Activated T-cell treated with anti-CD3 and anti-CD28 coated beads, Interleukin-2, amount 50 U/mL, for 72 hours (primary cell): ENCODE measurements at places on chromosomes 11 and 22. TPM values are rescaled to one million over a fixed set of nuclear protein-coding genes. Genes with fewer than 3 reads are reported as not detected.
A peak's percentile ranks its signal among the peaks of the same experiment; 100 is the strongest.

- no peak for DNase-seq
Observed at GRCh38 chr22:29670626-29671025, 49.2 kb upstream of the CABP7 start.

- no peak for DNase-seq
Observed at GRCh38 chr11:92332986-92333385, 108.4 kb downstream of the FAT3 start.

DNA sequence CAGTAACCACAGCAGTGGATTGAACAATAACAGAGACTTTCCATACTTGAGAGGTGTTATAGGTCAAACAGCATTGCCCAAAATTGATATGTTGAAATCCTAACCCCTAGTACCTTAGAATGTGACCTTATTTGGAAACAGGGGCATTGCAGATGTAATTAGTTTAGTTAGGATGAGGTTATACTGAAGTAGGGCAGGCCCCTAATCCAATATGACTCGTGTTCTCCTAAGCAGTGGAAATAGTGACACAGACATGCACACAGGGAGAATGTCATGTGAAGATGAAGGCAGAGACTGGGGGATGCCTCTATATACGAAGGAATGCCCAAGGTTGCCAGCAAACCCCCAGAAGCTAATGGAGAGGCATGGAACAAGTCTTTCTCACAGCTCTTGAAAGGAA is 270.5 kb downstream of the TENM4 start:
- DNase-seq, result no peak

GRCh38 chr11:72744474-72744873 is 7.7 kb downstream of the ARAP1 start:
- no peak for DNase-seq

GRCh38 chr22:24503843-24504338 is 8.8 kb downstream of the UPB1 start:
- no peak for DNase-seq

DNA sequence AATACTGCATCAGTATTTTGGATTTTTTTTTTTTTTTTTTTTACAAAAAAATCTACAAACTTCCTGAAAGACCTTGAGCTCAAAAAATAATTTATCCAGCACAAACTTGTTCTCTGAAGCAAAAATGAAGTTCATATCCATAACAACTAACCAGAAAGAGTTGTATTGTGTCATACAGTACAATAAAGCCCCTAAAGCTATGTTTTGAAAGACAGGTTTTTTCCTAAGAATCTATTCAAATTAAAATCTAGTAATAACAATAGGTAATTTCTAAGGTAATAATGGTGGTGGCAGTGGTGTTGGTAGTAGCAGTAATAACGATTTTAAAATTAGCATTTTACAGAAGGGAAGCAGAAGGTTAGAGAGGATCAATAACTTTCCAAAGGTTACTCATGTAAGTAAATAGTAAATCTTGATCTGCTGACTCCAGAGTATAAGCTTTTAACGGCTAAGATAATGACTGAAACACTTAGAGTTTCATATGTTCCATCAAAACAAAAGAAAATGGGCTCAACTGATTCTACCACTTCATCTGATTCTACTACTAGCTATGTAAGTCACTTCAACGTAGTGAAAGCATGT is 53.3 kb upstream of the GAB2 start:
- DNase-seq, result no peak

Gene DGCR6L
- total RNA-seq, result 31.8 TPM

DNA sequence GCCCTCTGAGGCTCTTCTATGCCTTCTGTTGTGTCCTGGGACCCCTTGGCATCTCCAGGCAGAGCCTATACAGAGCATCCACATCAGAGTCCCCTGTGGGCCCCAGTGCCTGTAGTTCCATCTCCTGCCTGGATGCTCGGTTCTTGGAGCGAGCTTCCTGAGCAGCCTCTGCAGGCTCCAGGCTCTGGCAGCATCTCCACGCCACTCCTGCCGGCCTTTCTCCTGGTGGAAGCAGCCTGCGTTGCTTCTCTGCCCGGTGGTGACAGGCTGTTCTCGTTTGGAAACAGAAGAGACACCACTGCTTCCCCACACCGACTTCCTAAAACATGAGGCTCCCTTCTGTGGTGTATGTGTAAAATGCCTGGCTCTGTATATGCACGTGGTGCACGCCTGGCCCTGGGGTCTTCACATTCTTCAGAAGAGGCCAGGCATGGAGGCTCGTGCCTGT is 52.8 kb downstream of the BCR start:
- no peak for DNase-seq

DNA sequence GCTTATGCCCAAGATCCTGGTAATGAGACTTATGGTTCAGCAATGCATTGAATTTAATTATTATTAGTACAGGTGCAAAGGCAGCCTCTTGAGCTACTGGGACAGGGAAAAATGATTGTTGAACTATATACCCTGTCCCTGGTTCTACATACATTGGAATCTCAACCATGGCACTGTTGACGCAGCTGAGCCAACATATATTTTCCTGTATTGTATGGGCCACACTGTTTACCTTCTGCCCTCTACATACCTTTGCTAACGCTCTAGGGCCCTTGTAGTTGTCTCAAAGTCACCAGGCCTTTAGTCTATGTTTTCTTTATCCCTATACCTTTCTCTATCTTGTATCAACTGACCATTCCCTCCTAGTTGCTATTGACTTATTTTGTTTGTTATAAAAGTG is 22.6 kb downstream of the KREMEN1 start:
- no peak for DNase-seq

DNA sequence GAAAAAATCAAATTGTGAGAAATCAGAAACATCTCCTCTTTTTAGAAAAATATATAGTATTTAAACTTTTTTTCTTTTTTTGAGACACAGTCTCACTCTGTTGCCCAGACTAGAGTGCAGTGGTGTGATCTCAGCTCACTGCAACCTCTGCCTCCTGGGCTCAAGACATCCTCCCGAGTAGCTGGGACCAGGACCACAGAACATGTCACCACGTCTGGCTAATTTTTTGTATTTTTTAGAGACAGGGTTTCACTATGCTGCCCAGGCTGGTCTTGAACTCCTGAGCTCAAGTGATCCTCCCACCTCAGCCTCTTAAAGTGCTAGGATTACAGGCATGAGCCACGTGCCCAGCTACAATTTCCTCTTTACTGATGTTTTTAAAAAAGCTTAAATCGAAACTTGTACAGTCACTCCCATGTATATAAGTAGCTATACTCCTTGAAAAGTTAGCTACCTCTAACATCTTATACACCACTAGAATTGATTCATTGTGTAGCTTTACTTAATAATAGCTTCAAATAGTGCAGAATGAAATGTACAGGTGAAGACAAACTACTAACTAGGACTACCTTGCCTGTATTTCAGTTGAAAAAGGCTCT is 10.3 kb downstream of the EIF4G2 start:
- DNase-seq, result no peak

DNA sequence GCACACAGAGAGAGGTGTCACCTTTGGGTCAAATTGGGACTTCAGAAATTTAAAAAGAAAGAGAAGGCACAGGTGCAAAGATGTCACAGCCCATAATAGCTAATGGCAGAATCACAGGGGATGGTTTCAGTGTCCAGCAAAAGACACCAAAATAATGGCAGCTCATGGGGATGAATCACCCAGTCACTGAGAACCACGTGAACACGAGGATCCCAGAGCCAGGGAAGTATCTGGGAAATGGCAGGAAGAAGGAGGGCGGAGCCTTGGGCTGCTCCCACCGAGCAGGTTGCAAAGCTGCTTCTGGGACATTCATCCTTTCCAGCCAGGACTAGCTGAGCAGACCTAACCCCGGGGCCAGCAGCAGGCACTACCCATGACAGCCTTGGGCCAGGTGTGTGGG is 45.6 kb downstream of the TRMU start:
- DNase-seq, result no peak

DNA sequence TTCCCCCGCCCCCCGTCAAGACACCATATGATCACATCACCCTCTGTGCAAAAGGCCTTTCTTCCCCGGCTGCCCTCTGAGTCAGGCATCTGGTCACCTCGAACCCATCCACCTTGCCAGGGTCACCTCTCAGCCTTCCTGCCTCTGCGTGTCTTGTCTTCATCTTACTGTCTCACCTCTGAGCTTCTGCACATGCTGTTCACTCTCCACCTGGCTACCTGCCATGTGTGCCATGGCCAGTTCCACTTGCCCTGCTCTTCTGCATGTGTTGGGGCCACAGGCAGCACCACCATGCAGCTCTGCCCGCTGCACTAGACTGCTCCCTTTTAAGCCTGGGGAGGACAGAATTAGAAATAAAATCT is 9.8 kb downstream of the ZNF74 start:
- no peak for DNase-seq

Gene MS4A3
- not detected for total RNA-seq

Gene PRRG4
- 0.37 TPM for total RNA-seq

GRCh38 chr11:13160806-13161205 is 116.8 kb upstream of the BMAL1 start:
- no peak for DNase-seq

- no peak for DNase-seq
Observed at GRCh38 chr11:115409691-115410220, 94.5 kb downstream of the CADM1 start.

Gene FAM83F
- total RNA-seq, result 0.89 TPM

- DNase-seq, result no peak
Observed at GRCh38 chr11:76201672-76202412, 4.5 kb downstream of the WNT11 start.

Gene CADM1
- total RNA-seq, result 1.7 TPM

Gene OR52I1
- not detected for total RNA-seq

DNA sequence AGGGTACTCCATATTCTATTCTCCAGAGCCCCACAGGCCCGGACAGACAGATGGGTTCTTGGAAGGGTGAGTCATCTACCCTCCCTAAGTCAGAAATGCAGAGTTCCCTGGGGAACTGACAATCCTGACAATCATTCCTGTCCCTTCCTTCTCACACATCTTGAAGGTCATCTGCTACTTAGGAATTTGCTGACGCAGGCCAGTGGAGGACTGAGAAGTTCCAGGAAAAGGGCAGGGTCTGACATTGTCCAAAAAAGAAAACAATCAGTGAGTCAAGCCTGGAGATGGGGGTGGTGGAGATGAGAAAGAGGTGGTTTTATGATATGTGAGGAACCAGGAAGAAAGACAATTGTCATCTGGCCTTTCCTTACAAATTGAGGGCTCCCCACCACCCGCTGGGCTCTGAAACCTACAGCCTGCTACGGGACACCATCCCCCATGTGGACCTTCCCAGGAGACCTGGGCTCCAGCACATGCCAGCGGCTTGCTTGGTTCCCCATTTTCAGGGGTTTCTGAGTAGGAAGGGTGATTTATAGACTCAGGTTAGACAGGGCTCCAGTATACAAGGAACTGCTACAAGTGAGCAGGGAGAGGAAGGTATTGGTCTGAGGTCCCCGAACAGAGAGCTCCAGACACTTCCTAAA is 12.9 kb downstream of the CD59 start:
- peak; percentile 12 for DNase-seq

- DNase-seq, result no peak
Observed at GRCh38 chr11:82872377-82873150, 27.7 kb downstream of the PRCP start.

DNA sequence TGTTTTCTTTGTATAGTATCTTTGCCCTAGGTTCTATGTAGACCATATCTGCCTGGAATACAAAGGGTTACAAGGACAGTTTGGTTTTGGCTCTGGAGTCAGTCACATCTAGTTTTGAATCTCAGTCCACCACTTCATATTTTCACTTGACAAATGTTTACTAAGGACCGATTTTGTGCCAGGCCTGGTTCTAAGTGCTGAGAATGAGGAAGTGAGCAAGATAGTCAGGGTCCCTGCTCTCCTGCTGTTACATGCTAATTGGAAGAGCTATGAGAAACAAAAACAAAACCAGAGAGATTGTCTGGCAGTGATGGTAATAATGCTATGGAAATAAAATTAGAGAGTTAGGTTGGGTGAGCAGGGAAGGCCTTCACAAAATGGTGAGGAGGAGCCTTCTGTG is 66.1 kb upstream of the ARHGAP20 start:
- no peak for DNase-seq

DNA sequence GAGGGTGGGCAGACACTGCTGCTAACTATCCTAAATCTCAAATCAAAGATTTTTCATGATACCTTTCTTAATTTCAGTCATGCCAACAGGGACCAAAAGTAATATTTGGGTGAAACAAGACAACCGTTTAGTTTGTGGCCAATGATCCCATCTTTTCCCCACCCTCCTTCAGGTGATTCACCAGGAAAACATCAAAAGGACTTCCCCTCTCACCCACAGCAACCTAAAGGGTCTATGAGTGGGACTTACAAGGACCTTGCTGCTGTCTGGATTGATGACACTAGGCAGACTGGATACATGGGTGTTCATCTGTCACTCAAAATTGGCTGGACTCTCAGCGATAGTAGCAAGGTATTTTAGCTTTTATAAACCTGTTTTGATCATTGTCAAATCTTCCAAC is 62.0 kb upstream of the ZC3H12C start:
- no peak for DNase-seq
